ENCODE measurements at places on chromosomes 7 and 10.

DNA sequence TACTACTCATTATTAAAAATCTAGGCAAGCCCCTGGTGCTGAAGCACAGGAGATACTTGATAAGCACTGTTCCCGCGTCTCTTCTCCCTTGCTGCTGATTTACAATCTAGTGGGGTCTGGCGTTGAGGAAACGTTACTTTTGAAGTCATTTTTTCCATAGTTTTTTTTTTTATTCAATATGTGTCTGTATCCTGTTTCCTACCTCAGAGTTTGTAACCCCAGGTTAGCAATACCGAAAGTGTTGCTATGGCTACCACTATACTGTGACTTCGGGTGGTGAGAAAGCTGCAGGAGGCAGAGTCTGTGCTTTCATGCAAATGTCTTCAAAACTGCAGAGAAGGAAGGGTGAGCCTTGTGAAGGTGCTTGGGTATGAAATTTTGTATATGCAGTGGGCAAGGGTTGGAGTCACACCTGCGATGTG lies 458.8 kb upstream of the GHITM start:
- DNase-seq, result no peak

DNA sequence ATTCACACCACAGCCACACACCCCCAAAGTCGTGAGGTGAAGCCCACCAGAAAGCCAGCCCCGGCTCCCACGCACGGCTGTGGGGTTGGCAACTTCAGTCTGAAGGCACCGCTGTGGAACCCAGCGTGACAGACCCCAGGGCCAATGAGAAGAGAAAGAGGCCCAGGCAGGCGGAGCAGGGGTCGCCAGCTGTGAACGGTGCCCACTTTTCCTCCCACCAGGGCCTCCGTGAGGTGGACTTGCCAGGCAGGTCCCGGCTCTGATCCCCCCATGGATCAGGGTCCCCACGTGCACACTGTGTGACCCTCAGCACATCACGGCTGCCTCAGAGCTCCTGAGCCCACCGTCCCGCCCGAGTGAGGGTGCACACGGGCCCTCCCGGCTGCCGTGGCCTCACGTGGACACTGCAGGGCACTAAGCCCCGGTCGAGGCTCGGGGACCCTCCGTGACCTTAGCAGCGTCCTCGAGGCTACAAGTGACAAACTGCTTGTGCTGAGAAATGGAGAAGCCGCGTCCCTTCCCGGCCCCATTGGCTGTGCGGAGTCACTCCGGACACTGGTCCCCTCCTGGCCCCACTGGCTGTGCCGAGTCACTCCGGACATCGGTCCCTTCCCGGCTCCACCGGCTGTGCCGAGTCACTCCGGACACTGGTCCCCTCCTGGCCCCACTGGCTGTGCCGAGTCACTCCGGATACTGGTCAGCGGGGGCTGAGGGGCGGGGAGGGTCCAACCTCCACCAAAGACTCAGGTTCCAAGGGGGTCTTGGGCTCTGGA lies 72.4 kb upstream of the PDGFA start:
- no peak for DNase-seq

- DNase-seq, result peak; percentile 95
Measured at GRCh38 chr10:27742195-27743011, 3.2 kb downstream of the MKX start.

- no peak for DNase-seq
Measured at GRCh38 chr7:116429986-116430619, 69.4 kb upstream of the CAV2 start.

- DNase-seq, result no peak
Measured at GRCh38 chr7:2754086-2754485, 66.1 kb downstream of the AMZ1 start.

GRCh38 chr10:121179006-121179405 lies 327.8 kb downstream of the WDR11 start:
- no peak for DNase-seq

GRCh38 chr10:24353319-24353718 lies 144.4 kb downstream of the KIAA1217 start:
- no peak for DNase-seq

DNA sequence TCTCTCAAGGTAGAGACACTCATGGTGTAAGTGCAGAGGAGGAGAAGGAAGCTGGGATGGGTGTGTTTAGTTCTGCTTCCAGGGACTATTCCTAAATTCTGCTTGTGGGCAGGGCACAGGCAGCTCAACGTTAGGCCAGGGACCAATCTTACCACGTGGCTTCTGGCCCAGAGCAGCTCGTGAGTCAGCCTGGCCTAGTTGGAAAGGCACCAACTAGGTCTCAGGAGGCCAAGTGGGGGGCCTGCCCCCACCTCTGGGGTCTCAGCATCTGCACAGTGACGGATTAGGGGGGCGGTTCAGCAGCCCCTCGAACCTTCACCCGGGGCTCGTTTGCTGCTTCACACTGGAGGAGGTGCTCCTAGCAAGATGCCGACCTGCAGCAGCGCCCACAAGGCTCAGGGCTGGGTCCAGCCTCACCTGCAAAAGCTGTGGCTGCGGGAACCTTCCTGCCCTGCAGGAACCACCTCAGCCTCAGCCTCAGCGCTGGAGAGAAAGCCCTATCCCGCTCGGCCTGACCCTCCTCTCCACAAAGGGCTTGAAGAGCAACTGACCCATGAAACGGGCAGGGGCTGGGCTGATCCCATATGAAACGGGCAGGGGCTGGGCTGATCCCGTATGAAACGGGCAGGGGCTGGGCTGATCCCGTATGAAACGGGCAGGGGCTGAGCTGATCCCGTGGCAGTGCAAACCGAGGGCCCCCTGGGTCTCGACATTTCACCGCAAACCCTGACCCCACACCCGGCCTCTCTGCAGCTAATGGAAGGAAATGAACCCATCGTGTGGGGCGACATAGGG lies 447.4 kb downstream of the DNAJB6 start:
- no peak for DNase-seq

DNA sequence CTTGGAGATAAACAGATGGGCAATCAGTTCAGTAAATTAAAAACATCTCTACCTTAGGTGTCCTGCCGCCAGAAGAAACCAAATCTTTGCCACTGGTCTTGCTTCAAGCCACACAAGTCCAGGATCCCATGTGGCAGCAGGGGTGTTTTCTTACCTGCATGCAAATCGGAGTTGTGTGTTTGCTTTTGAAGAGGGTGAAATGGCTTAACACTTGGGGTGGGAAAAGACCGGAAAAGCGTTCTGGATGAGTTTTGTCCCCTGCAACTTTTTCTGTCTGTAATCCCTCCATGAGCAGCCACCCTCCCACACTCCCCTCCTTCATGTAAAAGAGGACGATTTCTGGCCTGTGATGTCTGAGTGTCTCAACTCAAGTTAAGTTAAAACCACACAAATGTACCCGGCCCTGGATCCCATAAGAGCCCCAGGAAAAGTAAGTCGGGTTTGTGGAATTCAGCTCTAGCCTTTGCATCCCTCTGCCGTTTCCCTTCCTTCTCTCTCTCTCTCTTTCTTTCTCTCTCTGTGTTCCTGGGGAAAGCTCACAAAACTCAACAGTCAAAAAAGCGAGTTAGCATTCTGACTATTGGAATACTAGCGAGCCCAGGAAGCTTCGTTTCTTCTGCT lies 178.5 kb downstream of the TCF7L2 start:
- DNase-seq, result peak; percentile 49

DNA sequence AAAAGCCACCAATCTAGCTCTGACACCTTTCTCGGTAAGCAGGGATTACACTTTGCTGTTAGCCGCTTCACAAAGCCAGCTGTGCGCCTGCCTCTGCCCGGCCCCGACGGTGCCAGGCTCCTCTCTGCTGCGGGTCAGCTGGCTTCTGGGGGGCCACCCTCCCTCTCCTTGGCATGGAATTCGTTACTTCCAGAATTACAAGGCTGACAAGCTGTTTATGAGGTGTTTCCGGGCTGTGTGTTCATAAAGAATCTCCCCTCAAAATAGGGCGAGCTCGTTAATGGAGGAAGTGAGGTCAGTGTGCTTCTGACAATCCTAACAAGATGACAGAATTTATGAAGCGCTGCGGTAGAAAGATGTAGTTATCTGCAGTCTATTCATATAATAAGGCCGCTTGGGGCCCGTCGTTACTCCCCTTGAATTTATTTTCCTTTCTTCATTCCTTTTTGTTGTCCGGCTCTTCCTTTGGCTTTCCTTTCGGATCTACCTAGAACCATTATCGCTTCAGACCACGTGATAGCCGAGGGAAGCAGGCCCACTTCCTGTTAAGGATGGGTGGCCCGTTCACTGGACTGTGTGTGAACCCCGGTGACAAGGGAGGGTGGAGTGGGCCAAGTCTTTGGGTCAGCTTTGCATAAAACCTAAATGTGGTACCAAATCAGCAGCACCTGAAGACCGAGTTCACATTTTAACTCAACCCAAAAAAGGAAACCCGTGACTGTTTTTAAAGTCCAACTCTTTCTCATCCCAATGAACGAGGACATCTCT lies 273.0 kb upstream of the YAE1 start:
- DNase-seq, result no peak

- no peak for DNase-seq
Measured at GRCh38 chr7:36855330-36855729, 131.0 kb upstream of the AOAH start.

Measured in osteocyte (in vitro differentiated cells).